Posterior vena cava (tissue), 2 donors: ENCODE measurements at places on chromosomes 4 and X. TPM values are rescaled to one million over a fixed set of nuclear protein-coding genes. Genes with fewer than 3 reads are reported as not detected.

GRCh38 chr4:65599340-65599739 lies 70.9 kb downstream of the EPHA5 start:
- DNase-seq, result no peak

GRCh38 chr4:181688872-181689271 lies 554.3 kb upstream of the TENM3 start:
- DNase-seq, result no peak

DNA sequence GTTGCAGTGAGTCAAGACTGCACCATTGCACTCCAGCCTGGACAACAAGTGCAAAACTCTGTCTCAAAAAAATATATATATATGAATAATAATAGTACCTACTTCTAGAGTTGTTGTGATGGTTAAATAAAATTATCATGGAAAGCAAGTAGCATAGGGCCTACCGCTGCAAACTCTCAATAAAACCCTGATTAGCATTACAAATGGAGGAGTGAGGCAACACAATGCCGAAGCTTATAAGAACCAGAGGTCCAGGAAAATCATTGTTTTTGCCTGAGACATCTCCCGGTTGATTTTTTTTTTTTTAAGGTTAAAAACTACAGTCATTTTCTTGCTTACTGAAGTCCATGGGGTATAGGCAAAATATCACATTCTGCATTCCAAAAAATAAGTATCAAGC lies 185.0 kb upstream of the GALNT7 start:
- no peak for DNase-seq

DNA sequence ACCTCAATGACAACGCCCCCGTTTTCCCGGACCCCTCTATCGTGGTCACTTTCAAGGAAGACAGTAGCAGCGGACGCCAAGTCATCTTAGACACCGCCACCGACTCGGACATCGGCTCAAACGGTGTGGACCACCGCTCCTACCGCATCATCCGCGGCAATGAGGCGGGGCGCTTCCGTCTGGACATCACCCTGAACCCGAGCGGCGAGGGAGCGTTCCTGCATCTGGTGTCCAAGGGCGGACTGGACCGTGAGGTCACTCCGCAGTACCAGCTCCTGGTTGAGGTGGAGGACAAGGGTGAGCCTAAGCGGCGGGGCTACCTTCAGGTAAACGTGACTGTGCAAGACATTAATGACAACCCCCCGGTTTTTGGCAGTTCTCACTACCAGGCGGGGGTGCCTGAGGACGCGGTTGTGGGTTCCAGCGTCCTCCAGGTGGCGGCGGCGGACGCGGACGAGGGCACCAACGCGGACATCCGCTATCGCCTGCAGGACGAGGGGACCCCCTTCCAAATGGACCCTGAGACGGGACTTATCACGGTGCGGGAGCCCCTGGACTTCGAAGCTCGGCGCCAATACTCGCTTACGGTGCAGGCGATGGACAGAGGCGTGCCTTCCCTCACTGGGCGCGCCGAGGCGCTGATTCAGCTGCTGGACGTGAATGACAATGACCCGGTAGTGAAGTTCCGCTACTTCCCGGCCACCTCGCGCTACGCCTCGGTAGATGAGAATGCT lies 2.2 kb downstream of the FAT4 start:
- peak; percentile 83 for DNase-seq

Gene NKX1-1
- total RNA-seq, result not detected

Gene DOK7
- 0.14 TPM for total RNA-seq

Gene PABPC1L2B
- total RNA-seq, result not detected

Gene LRAT
- not detected for total RNA-seq

Gene GAGE12J
- not detected for total RNA-seq

Gene POU3F4
- not detected for total RNA-seq

Gene HMX1
- total RNA-seq, result 0.19 TPM

Gene NHSL2
- total RNA-seq, result 46.1 TPM
